ENCODE measurements at places on chromosomes 2 and 18.
A peak's percentile ranks its signal among the peaks of the same experiment; 100 is the strongest.

- DNase-seq, result peak; percentile 36
Measured at GRCh38 chr2:84963692-84964405, 7.1 kb upstream of the KCMF1 start.

DNA sequence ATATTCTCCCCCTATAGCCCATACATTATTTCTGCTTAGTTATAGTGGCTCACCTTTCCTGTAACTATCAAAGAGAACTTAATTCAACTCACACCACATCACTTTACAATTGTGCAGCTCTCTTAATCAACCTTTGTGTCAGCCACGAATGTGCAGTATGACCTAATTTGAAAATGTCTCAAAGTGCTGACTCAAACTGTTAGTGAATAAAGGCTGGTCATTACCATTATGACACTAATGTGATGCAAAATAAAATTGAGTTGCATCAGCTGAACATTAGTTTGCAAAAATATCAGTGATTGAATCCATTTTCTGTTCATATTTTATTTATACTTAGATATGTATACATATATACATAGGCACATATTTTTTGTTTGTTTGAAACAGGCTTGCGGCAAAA lies 251.8 kb downstream of the MEIS1 start:
- no peak for DNase-seq

- no peak for DNase-seq
Measured at GRCh38 chr18:48208432-48209140, 200.6 kb downstream of the ZBTB7C start.

DNA sequence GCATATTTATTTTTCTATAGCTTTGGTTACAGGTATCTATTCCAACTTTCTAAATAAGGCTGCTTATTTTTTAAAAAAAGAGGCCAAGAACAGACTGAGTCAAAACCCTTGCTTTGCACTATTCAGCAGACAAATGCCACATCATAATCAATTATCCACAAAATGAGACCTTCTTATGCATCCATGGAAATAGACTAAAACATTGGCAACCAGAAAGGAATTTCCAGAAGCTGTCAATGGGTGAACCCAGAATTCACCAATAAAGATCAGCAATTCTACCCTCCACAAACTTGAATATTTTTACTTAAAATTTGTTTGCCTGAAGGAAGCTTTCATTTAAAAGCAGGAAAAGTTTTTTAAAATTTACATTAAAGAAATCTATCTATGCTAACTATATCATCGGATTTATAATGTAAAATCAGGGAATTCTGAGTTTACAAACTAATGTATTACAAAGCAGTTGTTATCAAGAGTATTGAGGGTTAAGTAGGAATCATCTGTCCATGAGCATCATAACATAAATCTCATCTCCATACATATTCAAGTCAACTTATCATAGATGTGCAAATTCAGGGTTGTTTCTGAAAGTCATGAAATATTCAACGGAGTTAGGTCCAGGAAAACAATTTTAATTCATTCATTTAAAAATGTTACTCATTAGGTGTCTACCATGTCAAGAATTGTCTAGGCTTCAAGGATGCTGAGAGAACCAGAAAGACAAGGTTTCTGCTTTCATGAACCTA lies 548.0 kb downstream of the SATB2 start:
- DNase-seq, result no peak

DNA sequence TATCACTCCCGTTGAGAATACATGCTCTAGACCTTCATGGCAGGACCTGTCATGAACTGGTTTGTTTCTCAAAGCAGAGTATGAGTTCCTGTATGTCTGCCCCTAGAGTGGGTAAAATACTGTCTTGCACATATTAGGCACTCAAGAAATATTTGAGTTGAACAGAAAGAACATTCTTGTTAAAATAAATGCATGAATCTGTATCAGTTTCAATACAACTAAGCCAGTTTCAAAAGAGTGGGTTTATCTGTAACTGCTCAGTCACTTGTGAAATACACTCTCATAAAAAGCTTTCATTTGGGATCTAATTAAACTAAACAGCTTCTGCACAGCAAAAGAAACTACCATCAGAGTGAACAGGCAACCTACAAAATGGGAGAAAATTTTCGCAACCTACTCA lies 69.2 kb downstream of the RFTN2 start:
- no peak for DNase-seq

- no peak for DNase-seq
Measured at GRCh38 chr18:79343567-79344207, 52.0 kb upstream of the NFATC1 start.

GRCh38 chr18:79644006-79644665 lies 35.5 kb upstream of the CTDP1 start:
- peak; percentile 55 for DNase-seq

DNA sequence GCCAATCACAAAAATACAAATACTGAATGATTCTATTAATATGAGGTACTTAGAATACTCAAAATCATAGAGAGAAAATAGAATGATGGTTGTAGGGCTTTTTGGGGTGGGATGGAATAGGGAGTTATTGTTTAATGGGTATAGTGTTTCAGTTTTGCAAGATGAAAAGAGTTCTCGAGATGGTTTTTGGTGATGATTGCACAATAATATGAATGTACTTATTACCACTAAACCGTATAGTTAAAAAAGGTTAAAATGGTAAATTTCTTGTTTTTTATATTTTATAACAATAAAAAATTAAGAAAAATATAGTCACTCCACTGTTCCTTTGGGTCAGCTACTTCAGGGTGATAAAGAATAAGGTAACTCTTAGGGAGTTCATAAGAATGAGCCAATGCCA lies 560.1 kb downstream of the TDRD15 start:
- no peak for DNase-seq

- no peak for DNase-seq
Measured at GRCh38 chr2:58434692-58435091, 193.6 kb upstream of the FANCL start.

- DNase-seq, result no peak
Measured at GRCh38 chr2:7430421-7430868, 513.2 kb downstream of the RNF144A start.

- peak; percentile 90 for DNase-seq
Measured at GRCh38 chr18:11859903-11860407, 8.7 kb downstream of the CHMP1B start.

DNA sequence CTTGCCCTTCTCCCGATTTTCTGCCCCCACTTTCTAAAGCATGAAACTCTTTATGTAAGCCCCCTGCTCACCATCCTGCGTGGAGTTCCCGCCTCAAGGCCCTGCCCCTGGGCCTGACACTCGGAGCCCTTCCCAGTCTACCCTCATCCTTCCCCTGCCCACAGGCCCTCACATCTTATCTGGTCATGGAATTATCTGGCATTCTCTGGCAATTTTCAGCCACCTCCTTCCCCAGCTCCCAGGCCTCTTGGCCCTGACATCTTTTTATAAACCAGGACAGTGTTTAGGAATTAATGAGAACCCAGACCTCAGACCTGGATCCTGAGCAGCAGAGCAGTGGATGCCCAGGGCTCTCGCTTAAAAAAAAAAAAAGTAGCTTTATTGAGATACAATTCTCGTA lies 61.7 kb downstream of the BOLA3 start:
- no peak for DNase-seq

DNA sequence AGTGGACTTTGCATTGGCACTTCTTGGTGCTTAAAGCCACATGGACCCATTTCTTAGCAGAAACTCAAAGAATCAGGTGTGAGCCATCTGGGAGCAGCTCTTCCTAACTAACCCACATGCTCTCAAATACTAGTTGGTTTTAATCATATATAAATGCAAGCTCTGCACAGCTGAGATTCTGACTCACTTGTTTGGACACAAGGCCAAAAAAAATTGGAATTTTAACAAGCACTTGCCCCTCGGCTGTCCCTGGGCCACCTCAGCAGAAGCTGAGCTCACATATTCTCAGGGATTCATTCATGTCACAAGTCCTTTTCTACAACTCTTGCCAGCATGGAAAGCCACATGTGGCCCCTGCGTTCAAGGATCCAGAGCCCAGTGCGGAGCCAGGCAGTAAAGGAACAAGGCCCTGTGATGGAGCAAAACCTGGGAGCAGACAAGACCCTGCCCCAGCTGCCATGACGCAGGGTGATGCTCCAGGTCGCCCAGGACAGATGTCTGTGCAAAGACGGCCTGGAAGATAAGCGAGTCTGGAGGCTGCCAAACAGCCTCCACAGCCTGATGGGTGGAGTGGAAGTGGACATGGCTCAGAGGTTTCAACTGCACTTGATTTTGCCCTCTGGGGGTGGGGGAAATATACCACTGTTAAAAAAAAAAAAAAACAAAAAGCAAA lies 266.5 kb downstream of the EIPR1 start:
- DNase-seq, result no peak

DNA sequence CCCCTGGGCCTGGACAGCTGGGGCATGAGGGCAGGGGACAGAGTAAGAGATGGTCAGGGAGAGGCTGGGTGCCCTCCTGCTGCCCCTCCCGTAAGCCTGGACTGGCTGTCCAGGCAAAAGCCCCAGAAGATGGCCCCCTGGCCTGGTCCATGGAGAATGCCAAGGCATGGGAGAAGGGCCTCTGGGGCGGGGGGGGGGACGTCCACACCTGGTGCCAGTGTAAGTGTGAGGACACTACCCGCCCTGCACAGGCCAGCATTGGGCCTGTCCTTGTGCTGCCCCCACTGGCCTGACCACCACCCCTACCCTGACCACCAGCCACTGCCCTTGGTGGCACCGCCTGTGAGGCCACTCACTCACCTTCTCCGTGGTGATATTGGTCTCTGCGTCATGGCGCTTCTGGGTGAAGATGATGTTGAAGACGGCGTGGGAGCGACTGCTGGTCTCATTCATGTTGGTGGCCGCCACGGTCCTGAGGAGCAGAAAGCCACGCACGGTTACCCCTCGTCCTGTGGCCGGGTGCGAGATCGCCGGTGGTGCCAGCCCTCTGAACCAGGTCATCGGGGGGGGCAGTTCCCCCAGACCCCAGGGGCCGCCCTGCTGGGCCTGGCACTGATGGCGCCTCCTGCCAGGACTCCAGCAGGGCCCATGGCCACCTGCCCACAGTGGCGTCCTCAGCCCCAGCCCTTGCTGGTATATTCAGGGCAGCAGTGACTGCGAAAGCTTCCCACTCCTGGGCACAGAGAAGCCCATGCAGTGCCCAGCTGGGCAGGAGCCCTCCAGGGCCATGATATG lies 35.2 kb downstream of the KIF1A start:
- DNase-seq, result no peak

GRCh38 chr2:171154348-171154747 lies 6.3 kb downstream of the TLK1 start:
- no peak for DNase-seq

- DNase-seq, result no peak
Measured at GRCh38 chr2:30421026-30421603, 25.9 kb upstream of the LCLAT1 start.

DNA sequence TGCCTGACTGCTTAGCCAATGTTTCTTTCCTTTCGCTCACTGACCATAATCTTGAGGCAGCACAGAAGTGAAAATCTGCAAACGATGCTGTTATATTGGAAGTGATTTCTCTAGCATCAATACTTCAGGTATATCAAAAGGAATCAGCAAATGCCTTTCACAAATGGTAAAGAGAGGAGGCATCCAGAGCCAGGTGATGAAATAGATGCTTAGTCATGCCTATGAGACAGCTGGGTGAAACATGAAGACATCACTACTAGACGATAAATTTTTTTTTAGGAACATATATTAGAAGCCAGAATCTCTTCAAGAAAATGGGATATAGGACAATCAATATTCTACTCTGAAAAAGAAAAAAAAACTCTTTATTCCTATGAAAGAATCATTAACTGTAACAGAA lies 249.2 kb upstream of the SLC39A10 start:
- DNase-seq, result no peak

DNA sequence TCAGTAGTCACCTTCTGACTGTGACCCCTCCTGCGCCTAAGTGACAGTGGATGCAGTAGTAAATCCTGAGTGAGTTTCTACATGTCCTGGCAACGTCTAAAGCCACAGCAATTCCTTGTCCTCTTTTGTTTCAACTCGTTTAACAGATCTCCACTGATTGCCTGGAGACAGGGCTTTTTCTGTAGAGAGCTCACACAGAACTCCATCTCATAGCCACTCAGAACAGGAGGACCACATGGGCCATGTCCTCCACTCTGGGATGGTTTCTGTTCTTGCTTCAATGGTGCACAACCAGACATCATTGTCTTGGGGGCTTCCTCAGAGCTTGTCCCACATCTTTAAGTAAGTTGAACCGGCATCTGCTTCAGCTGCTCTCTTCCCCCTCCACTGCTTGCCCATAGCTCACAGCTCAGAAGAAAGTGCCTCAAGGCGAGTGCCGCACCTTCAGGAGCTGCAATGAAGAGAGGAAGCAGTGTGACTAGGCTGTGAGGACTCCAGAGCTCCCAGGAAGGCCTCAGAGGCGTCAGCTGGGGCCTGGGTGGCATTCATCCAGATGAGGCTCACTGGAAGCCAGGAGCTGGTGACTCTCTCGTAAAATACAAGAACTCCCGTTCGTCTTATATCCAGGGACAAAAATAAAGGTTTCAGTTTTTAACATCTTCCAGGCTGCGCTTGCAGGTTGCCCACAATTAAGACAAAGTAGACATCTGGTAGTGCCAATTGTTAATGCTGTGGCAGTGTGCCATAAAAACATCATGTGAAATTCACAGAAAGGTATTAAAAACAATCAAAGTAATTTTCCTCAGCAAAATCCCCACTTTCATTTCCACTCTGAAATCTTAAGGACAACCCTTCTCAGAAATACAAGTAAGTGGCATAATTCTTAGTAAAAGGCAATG lies 37.3 kb downstream of the ST3GAL5 start:
- DNase-seq, result no peak

- no peak for DNase-seq
Measured at GRCh38 chr2:190767821-190768220, 112.8 kb upstream of the GLS start.

DNA sequence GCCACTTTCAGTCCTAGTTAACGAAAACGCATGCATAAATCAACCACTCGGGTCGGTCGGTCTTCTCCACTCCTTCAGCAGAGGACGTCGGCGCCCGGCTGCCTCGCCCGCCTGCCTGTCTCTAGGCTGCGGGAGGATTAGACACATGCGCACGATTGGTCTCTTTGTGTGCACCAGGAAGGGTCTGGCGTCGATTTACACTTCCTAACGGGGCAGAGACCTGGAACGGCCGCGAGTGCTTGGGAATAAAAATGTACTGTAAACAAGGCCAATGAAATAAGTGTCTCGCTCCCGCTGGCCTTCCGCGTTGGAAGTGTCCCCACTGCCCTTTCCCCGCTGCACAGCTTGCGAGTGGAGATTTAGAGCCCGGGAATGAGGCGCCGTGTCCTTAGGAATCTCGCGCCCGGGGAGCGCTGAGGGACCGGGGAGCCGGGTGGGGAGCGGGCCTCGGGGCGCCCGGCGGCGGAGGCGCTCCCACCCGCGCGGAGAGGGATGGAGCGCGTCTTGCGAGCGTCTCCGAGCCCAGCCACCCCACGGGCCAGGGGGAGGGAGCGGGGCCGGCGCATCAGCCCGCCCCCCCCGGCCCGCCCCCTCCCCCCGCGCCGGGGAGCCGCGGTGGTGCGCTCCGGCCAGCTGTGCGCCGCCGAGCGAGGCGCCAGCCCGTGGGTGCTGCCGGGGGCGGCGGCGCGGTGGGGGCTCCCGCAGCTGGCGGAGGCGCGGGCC lies at the start of gene DOK6:
Gene DOK6, plus strand, starts transcription at position 636 of the 723 bp plus-strand sequence.
- DNase-seq, result peak; percentile 5

DNA sequence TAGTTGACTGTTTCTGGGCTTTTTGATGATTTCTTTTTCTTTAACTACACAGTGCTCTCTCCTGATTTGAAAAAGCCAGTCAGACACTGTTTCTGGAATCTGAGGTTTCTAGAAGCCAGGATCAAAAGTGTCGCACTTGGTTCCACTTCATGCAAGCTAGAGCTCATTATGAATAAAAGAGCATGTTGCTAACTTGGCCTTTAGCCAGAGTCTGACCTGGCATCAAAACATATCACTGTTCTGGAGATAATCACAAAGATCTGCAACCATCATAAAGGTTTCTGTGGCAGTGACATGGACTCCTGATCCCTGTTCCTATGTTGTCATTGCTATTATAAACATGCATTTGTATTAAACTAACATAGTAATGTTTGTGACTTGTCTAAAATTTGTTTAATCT lies 76.1 kb upstream of the MAPRE2 start:
- DNase-seq, result no peak

Data from lung microvascular endothelial cell (primary cell).